ENCODE measurements at places on chromosomes 1 and 21.

- no peak for DNase-seq
Measured at GRCh38 chr1:163410073-163410999, 88.6 kb downstream of the NUF2 start.

- no peak for DNase-seq
Measured at GRCh38 chr1:26533951-26534509, 4.5 kb downstream of the RPS6KA1 start.

DNA sequence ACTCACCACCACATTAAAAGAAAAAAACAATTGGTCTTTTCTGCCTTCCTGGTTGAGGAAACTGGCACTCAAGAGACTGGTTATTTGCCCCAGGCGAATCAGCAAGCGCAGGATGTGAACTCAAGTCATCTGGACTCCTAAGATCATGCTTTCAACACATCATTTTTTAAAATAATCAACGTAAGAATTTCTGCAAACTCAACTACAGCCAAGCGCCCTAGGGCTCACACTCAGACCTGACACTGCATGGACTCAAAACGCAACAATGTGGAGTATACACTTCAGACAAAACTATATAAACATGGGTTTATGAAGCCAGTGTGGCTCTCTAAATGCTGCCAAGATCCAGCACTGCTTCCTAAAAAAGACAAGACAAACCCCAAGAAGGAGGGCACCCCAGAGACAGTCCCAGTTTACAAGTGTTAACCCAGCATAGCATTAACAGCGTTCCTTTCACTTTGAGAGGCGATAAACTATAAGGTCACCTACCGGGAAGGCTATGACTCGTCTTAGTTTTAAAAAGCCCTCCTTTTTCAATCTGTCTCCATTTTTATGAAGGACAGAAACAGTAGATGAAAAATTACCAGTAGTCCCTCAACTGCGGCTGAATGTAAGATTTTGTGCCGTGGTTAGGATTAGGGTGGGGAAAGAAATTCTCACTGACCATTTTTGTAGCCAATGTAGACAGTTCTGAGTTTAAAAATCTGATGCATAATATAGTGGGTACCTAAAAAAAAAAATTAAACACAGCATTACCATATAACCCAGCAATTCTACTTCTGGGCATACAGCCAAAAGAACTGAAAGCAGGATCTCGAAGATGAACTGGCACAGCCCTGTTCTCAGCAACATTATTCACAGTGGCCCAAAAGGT is 54.8 kb downstream of the SIPA1L2 start:
- no peak for DNase-seq

DNA sequence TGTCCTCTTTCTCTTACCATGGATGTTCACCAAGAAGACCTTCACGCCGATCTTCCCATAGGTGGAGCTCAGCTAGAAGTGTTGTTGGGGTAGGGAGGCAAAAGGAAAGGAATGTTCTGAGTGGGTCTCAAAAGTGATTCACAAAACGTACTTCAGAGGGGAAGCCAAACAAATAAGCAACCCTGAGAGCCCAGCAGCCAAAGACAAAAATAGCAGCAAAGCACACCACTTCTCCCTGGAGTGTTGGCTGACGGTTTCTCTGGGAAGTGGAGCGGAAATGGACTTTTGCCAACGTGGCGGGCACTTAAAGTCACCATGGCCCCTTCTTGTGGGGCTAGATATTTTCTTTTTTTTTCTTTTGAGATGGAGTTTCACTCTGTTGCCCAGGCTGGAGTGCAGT is 23.1 kb downstream of the SLC26A9 start:
- no peak for DNase-seq

- DNase-seq, result peak; percentile 58
Measured at GRCh38 chr1:205918955-205919746, 24.1 kb downstream of the SLC26A9 start.

DNA sequence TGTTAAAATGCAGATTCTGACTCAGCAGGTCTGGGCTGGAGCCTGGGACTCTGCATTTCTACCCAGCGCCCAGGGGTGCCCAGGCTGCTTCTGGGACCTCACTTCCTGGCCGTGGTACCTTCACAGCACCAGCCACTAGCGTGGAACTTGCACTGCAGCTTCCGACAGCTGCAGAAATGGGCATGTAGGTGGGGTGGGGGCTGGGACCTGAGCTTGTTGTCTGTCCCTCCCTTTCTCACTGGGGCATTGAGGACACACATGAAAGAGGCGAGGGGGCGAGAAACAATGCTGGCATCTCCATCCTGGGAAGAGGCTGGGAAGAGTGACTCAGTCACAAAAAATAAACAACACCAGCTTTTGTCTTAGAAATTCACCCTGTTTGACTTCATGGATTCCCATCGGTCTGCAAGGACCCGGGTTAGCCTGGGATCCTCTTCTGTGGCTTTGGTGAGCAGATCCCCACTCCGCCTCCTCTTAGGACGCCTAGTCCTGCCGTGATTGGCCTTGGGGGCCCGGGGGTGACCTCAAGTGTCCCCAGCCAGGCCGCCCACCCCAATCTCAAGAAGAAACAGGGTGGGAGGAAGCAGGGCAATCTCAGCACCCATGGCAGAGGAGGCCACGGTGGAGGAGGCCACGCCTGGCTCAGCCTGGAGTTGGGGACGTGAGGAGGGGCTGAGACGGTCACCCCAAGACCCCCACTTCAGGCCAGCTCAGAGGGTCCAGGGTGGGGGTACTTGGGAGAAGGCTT is 29.9 kb upstream of the POFUT2 start:
- DNase-seq, result no peak

GRCh38 chr1:221805121-221805520 is 63.2 kb upstream of the DUSP10 start:
- no peak for DNase-seq

GRCh38 chr1:55428944-55429931 is 214.1 kb upstream of the USP24 start:
- DNase-seq, result no peak

DNA sequence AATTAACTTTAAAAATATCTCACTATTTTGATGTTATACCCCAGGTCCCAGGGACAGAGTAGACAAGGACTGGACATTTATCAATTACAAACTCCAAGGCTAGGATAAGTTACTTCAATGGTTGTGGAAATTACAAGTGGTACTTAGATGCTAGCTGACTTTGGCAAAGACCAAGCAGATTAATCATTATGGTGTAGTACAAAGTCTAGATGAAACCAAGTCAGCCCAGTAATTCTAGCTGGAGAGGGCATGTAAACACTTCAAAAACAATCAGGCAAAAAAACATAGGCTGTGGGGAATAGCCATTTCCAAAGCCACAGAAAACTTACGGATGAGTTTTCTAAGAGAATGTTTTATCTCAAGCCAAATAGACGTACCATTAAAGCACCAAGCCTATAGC is 124.5 kb downstream of the TSEN15 start:
- DNase-seq, result no peak

DNA sequence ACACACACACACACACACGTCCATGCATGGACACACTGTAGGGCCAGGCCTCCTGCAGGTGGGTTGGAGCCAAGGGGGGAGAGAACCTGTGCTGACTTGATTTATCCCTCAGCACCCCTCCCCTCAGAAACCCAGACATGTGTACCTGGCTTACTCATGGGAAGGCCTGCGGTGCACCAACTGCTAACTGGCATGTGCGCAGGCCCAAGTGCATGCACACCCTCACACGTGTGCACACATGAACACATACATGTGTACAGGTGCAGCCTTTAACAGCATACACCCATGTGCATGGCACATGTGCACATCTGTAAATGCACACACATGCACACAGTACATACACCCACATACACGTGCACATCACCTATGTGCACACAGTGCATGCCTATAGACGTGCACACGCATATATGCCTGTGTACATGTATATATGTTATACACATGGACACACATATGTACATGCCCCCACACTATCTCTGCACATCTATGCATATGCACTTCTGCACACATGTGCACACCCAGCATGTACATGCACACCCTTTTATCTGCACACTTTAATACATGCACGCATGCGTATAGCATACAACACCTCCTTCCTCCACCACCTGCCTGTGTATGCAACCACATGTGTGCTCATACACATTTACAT is 67.5 kb downstream of the TRIM11 start:
- no peak for DNase-seq

DNA sequence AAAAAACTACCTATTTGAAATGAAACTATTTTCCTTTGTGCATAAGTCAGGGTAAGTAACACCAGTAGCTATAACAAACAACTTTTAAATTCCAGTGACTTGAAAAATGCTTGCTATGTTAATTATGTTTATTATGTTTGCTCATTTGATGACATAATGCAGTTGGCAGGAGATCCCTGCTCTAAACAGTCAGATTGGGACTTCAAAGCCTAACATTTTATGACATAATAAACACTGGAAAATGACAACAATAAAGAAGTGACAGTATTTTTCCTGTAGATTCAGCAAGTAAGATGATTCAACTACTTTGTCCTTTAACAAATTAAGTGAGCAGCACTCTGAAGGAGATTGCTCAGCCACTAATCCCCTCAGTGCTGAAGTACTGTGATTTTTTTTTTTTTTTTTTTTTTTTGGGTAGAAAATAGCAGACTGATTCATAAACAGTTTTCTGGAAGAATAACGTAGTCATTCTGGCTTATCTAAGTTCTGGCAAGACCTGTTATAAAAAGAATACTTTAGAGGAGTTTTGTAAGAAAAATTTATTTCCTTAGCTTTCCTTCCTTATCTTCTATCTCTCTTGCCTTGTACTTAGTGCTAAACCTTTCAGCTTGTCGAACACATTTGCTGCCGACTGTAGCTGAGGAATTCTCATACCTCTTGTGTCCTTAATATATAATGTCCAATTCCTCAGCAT is 207.2 kb downstream of the PTGER3 start:
- no peak for DNase-seq

DNA sequence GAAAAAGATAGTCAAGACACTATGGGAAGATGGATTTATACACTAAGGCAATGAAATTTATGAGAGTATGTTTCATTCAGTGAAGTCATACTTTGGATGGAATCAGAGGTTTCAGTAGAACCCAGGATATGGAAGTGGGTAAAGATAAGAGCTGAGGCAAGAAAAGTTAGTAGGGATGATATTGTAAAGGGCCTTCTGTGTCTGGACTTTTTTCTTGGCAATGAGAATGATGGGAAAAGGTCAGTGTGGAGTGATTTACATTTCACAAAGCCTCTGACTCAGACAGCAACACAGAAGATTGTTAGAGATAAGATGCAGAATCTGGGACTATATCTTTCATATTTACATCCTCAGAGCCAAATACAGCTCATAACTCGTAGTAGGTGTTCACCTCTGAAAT is 32.1 kb downstream of the SH3BGR start:
- no peak for DNase-seq

- DNase-seq, result no peak
Measured at GRCh38 chr1:24991697-24992096, 61.6 kb upstream of the RUNX3 start.

GRCh38 chr1:177238967-177239366 is 68.2 kb downstream of the BRINP2 start:
- no peak for DNase-seq

DNA sequence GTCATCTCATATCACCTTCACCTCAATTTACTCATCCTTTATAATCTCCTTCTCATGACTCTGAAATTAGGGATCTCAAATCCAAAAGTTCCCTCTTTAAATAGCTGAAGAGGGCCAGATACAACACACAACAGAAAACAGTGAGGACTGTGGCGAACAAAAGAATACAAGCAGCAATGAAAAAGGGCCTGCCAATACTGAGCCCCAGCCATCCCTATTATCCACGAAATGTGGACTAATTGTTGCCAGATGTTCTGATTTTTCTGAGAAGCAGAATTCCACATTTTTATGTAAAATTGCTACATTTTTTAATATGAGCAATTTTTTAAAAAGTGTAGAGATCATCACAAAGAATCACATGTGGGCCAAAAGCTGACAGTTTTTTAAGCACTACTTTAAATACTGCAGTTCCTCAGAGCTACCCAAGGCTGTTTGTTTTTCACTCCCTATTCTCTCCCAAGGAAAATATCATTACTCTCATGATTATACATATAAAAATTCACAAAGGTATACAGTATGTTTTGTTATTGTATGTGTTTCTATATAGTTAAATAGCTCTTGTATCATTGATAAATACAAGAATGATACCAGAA is 90.0 kb downstream of the ASH1L start:
- DNase-seq, result no peak

DNA sequence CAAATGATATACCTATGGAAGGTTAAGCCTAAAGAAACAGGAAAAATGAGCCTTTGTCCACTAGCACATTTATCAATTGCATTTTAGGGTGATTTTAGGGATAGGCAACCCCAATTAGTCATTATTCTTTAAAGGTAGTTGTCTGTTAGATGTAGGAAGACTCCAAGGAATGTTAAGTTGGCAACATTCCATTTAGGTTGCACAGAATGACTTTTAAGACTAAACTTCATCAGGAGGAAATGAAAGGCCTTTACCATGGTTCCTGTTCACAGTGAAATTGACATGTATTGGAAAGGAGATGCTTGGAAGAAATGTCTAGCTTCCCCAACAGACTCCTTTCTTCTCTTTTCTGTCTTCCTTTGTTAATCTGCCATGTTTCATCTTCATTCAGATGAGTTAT is 1.6 kb upstream of the APOBEC4 start:
- no peak for DNase-seq

- no peak for DNase-seq
Measured at GRCh38 chr1:220013497-220013896, 32.8 kb downstream of the EPRS1 start.

- DNase-seq, result no peak
Measured at GRCh38 chr1:6271006-6271405, 10.1 kb upstream of the GPR153 start.

- DNase-seq, result no peak
Measured at GRCh38 chr1:224529844-224530243, 86.3 kb upstream of the CNIH3 start.

- DNase-seq, result no peak
Measured at GRCh38 chr1:223456747-223457146, 63.5 kb downstream of the CCDC185 start.

DNA sequence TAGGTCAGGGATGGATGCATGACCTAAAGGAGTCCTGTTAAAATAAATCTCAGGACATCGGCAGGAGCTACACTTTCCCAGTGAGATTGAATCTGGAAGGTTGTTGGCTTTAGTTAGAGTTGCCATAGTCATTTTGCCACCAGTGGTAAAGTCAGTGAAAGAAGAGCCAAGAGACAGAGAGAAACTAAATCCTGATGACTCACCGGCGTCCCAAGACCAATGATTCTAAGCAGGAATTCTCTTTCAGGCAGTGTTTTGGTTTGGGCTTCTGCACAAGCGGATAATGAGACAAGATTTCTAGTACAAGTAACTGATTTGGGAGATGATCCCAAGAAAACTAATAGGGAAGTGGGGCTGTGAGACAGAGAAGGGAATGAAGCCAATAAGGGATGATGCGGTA is 88.8 kb upstream of the ETS2 start:
- DNase-seq, result no peak

DNA sequence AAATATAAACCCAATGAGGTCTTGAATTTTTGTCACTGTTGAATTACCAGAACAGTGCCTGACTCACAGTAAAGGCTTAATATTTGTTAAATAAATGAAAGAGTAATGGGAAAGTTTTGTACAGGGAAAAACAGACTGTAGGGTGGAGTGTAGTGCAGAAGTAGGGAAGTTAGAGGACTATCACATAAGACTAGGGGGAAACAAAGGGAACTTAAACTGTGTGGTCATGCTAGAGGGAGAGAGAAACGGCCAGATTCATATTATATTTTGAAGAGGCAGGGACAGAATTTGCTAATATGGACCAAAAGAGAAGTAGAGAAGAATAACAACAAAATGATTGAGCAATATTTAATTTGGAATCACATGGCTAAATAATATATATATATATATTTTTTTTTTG is 14.8 kb downstream of the CTSK start:
- DNase-seq, result no peak
